ENCODE measurements at places on chromosomes 4 and X.

GRCh38 chrX:154595559-154596249 is 10.8 kb downstream of the CTAG1A start:
- no peak for DNase-seq

DNA sequence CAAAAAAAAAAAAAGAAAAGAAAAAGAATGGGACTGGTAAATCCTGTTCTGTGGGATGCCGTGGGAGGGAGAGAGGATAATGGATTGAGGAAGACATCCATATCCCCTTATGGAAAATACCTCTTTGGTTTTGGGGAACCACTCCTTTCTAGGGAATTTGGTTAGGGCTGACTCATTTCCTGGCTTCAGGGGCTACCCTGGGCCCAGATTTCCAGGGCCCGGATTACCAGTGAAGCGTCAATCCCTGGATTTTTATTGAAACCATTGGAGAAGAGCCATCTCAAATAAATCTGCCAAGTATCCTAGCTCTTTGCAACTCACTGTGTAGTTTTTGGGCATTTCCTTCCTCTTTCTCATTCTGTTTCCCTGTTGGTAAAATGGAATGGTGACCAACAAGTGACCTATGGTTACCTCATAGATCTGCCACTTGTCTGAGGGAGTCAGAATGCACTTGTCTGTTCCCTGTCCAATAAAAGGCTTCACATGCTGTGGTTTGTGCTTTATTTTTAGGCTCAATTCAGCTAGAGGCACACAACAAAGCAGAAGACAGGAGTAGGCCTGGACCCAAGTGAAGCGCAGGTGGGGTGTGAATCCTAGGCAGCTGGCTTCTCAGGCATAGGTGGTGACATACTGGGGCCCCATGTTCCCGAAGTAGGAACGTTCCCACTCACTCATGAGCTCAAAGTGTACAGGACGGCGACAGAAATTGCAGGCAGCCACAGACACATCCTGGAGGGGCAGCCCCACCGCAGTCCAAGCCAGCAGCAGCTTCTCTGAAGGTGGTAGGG is 8.6 kb downstream of the APEX2 start:
- DNase-seq: no peak

DNA sequence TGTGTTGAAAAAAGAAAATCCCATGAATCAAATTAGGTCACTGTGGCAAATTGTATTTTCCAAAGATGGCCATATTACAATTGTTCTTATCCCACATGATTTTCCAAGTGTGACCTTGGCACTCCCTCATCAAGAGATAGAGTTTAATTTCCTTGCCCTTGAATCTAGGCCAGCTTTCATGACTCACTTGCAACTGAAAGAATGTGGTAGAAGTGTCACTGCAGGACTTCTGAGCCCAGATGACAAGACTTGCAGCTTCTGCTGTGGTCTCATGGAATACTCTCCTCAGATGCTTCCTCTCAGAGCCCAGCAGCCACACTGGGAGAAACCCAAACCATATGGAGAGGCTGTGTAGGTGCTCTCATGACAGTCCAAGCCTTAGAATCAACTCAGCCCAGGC is 139.0 kb downstream of the ADAMTS3 start:
- no peak for DNase-seq

GRCh38 chr4:171473155-171473554 is 340.0 kb upstream of the GALNTL6 start:
- no peak for DNase-seq

GRCh38 chr4:81455897-81456296 is 15.8 kb downstream of the RASGEF1B start:
- no peak for DNase-seq

DNA sequence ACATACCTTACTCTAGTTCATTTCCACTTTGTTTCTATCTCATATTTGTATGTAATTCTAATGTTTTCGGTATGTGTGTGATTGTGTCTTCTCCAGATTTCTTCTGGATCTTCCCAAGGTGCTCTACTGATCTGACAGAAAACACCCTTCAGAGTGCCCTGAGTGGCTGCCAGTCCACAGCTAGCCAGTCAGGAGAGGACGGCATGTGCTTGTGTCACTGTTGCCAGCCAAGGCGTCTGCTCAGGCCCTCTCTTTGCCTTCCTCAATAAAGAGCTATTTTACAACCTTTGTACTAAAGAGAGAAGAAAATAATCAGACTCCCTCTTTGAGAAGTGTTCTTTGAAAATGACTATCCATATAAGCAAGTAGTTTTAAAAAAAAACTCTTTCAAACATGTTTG is 29.0 kb downstream of the CD99L2 start:
- DNase-seq: no peak

DNA sequence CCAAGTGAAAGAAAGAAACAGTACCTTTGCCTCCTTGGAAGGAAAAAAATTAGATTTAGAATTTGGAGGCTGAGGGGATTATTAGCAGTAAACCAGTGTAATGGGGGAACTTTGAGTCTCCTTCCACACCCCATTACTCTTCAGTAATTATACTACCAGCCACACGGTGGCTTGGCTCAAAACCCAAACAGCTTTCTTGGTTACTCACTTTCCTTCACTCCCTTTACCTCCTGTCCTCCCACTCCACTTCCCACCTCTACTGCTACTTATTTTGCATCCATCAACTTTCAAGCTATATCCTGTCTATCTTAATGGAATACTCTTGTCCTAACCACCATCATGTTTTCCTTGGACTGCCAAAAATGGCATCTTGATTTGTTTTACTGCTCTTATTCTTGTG is 310.6 kb upstream of the AADAT start:
- no peak for DNase-seq

DNA sequence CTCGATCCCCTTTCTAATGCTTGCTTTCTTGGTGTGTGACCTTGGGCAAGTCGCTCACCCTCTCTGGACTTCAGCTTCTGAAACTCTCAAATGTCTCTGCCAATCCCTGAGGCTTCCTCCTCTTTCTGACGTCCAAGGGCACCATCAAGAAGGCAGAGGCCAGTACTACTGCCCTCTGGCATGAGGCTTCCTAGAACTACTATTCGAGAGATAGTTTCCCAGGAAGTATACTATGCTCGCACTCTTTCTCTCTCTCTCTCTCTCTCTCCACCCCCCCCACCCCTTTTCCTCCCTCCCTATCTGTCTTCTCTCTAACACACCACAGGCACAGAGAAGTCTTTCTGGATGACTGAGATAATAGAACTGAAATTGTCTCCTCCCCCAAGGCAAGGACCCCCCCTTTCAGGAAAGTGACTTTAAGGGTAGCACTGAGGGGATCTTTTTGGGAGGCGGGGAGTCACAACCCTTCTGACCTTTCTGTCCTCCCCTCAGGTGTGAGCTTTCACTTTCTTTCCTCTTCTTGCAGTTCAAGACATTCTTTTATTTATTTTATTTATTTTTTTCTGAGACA is 20.0 kb upstream of the BCOR start:
- DNase-seq: no peak

DNA sequence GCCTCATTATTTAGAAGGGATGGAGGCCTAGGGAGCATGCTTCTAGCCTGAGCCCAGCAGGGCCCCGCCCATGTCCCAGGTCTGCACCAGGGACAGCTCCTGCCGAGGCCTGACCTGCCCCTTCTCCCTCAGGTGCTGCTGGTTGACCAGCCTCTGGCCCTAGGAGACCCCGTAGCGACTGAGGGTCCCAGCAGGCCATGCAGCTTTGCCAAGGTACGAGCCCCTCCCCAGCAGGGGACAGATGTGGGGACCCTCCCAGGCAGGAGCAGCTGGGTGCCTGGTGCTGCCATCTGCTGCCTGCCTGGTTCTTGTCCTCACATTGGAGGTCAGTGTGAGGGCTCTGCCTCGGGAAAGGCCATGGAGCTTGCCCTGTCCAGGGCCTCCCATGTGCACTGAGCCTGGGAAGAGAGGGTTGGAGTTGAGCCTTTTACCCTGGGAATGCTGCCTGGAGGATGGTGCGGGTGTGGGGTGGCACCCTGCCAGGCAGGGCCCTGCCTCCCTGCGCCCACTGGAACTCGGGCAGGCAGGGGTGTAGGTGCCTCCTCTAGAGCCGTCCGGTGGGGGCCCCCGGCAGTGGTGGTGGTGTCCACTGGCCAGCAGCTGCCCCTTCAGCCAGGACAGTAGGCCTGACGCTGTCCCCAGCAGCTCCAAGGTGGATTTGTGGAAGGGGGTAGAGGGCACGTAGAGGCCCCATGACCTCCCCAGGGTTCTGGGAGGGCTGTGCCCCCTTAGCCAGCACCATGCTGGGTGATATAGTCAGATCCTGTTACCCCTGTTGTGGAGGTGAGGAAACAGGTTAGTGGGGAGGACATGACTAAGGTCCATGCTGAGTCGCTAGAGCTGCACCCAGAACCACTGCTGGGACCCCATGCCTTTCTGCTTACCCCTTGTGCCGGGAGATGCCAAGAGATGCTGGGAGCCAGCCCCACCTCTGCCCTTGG is 2.2 kb upstream of the MSANTD1 start:
- DNase-seq: no peak

- no peak for DNase-seq
These were observed 469.1 kb downstream of the GBA3 start for GRCh38 chr4:23161787-23162186.

GRCh38 chrX:38407126-38407525 is 54.7 kb downstream of the OTC start:
- no peak for DNase-seq

DNA sequence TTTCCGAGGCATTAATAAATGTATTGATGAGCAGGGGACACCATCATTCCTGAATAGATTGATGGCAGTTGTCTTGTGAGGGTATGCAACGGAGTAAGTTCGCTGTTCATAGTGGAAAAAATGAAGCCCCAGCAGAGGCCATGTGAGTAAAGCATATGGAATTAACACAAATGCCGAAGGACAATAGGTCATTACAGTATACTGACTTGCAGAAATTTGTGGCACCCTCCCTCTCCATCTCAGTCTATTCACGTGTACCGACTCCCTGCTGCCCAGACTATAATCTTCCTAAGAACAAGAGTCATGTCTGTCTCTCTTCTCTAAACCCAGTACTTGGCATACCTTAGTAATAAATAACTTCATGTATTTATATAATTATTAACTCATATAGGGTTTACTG is 47.1 kb upstream of the PCDH10 start:
- no peak for DNase-seq

DNA sequence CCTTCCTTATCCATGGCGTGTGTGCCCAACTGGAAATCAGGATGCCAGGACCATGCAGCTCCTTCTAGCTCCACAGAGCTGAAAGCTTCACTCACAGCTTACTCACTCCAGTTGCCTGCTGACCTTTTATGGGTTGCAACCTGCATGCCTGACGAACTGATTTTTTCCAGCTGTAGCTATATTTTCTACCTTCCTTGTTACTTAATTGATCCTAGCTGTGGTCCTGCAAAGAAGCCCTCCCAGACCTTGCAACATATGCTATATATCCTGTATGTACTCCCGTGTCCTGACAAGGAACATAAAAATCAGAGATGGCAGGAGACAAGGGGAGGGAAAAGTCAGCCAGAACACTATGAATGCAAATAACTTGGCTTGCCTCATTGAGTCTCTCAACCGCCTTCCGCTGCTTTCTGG is 135.3 kb upstream of the LDB2 start:
- DNase-seq: no peak

DNA sequence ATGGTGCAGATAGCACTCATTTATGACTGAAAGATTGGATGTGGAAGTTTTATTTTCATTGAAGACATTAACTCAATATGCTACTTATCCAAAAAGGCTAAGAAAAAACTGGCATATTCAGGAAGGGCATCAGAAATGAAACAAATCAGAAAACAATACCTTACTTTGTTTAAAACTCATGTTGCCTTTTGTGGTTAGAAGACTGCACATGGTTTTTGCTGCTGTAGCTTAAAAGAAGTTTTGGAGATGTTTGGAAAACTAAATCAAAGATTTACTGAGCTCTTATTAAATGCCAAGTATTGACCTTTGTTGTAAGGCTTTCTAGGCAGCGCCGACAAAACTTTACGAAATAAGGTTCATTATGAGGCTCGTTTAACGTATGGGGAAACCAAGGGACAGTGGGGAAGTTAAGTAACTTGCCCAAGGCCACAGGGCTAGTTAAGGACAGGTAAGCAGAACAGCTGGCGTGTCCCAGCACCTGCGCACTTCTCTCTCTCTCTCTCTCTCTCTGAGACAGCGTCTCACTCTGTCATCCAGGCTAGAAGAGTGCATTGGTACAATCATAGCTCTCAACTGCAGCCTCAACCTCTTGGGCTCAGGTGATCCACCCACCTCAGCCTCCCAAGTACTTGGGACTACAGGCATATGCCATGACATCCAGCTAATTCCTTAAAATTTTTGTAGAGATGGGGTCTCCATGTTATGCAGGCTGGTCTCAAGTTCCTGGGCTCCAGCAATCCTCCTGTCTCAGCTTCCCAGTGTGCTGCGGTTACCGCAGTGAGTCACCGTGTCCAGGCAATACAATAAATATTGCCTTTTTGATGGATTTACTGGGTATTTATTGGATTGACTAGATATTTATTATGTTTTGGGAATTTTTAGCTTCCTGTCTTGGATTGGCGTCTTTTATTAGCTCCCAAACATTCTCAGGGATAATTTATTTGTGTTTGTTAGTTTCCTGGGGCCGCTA is 16.1 kb downstream of the LRP2BP start:
- no peak for DNase-seq

GRCh38 chr4:99825272-99825671 is 8.6 kb downstream of the DAPP1 start:
- no peak for DNase-seq

- no peak for DNase-seq
These were observed 660.3 kb upstream of the PRKX start for GRCh38 chrX:4373791-4374190.

DNA sequence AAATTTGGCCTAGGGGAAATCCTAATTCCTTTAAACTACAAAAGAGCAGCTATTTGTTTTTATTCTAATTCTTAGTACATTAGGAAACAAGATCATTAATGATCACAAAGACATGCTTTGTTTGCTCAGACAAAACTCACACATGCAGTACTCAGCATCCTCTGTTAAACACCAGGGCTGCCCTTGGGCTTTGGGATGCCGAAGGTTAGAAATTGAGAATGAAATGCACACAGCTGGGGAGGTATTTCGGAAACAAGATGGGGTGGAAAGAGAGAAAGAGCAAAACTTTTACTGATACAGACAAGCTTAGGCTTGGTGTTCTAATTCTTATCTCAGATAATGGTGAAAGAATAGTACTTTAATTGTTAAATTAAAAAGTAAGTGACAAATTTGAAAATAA is 222.6 kb downstream of the DCTD start:
- DNase-seq: no peak

- no peak for DNase-seq
These were observed 48.5 kb downstream of the KLHL8 start for GRCh38 chr4:87171944-87172343.

DNA sequence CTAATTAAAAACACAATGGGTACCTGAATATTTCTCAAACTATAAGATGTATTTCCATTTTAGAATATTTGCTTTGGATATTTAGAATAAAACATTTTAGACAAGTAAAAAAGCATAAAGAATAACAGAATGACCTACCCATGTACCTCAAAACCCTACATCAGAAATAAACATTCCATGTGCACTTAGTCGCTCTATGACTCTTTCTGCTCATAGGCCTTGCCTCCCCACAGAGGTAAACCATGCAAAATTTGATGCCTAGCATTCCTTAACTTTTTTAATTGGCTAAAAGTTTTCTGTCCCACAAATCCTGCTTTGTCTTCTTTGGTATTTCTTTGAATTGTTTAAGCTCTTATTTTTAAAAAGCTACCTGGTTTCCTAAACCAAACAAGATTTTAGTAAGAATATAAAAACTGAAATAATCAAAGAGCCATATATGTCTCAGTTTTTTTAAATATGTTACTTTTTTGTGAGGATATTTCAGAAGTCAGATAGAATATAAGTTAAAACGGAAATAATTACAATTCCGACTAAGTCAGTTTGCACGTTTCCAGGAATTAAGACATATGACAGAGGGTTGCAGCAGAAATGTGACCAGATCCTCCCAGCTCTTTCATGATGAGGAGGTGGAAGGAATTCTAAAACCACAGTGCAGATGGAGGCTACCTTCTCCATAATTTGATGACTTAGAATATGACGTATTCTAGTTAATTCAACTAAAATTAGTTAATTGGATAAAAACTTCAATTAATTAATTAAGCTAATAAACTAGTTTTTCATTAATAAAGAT is 102.5 kb downstream of the FIP1L1 start:
- no peak for DNase-seq
